Stimulated activated CD4-positive, alpha-beta T cell treated with anti-CD3 and anti-CD28 coated beads, Interleukin-4, amount 100 ng/mL, for 24 hours (primary cell): ENCODE measurements at places on chromosomes 1 and 21.

DNA sequence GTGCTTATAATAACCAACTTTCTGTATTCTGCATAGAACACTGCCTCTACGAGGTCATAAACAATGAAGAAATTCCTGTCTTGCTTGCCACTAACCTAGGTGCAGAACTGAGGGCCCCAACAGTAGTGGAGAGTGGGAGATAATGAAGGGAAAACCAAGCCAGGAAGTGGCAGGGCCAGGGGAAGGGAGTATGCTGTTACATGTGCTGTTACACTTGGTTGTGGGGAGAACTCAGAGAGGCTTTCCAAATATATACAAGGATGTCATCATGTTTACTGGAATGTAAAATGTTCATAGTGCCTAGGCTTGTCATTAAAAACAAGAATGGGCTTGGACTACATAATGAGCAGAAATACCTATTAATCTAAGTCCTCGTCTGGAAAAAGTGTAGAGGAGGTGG, 31.1 kb downstream of the NHLH2 start:
- DNase-seq = no peak

- no peak for DNase-seq
Observed at GRCh38 chr1:21472861-21473260, 32.9 kb downstream of the NBPF3 start.

- DNase-seq = no peak
Observed at GRCh38 chr1:178101266-178101630, 7.3 kb downstream of the RASAL2 start.

DNA sequence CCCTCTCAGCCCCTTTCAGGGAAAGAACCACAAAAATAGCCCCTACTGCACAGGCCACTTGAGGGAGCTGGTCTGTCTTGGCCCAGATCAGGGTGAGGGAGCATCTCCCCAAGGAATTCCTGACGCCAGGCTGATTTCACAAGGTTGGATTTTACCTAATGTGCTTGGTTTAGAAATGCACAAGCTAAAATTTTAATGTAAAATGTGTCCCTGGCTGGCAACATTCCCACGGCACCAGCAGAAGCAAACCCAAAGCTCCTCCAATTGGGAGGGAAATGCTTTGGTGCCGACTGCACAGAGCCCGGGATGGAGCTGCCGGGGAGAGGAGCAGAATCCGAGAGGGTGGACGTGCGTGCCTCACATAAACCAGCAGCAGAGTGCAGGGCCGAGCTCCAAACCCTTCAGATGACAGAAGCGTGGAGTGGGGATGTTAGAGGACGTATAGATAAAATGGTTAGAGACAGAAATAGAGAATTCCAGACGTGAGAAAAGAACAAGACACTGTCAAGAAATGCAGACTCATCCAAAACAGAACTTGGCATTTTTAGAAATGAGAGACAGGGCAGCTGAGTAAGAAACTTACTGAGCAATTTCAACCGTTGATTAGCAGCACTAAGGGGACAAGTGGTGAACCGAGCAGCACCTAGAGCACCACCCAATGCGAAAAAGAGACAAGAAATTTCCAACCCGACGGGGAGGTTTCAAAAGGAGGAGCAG, 41.6 kb upstream of the TMEM52 start:
- DNase-seq = no peak
